ENCODE measurements at places on chromosomes 1 and 21.
A peak's percentile ranks its signal among the peaks of the same experiment; 100 is the strongest.

DNA sequence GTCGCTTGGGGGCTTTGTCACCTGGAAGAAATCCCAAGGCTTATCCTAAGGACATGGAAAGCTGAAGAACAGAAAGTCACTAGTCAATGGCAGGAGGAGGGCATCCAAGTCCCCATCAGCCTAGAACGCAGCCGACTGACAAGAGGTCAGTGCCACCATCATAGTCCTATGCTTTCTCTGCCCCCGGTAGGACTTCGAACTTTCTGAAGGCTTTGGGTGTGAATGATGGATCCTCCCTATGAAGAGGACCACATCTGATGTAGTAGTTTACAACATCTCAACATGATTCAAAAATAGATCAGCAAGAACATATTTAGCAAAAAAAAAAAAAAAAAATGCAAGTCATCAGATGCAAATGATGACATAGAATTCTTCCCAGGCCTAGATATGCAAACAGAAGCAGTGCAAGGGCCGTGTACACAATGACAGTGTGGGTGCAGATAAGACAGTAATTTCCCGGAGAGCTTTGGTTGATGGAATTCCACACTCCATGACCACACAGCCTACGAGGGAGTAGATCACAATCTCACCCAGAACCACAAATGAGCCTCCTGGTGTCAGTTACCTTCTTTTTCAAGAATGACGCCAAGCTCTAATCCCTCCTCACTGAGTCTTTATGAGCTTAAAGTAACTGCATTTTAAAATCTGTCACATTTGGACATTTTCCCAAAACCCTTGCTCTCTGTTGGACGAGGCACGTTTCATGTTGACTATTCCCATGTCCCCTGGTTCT is 88.2 kb downstream of the PSMG1 start:
- no peak for DNase-seq

DNA sequence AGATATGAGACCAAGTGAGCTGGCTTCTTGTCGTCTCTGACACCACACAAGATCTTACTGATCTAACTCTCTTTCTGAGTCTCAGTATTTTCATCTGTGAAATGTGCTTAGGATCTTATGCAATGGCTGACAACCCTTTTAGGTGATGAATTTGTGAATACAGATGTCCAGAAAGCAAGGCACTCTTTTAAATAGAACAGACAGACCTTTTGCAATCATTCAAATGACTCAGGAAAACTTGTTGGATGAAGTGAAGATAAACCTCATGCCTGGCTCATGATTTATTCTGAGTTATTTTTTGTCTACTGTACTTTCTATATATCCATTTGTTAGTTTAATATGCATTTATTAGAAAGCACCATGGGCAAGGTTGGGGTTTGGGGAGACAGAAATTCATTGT is 411.3 kb downstream of the PTPRU start:
- no peak for DNase-seq

DNA sequence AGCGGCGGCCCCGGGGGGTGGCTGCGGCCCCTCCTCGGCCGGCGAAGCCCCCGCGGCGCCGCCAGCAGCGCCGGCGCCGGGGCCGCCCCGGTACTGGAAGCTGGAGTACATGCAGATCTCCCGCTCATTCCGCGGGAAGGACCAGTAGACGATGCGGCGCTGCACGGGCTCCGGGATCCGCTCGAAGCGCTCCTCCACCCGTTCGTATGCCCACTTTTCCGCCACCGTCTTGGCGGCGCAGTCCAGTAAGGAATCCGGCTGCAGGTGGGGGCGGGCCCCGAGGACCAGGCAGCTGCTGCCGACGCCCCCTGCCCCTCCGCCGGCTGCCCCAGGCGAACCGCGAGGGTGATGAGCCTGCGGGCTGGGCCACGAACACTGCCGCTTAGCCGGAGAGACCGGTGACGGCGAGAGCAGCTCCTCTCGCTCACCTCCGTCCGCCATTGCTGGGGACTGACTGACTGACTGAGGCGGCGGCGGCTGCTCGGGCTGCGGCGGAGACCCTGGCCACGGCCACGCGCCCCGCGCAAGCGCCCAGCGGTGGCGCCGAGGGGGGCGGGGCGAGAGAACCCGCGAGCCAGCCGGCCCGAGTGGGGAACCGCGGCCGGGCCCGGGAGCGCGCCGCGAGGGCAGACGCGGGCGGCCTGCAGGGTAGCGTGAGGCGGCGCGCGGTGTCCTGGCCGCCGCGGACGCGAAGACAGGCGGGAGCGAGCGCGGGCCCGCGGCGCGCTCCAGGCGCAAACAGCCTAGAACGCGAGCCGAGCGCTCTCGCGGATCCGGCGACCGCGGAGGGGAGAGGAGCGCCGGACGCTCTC is at the start of gene ZSWIM5:
TSS of gene ZSWIM5 (minus strand) at position 696 of the 812 bp plus-strand sequence. CDS start at position 441, 255 bp downstream.
- DNase-seq, result peak; percentile 41

GRCh38 chr1:35475856-35476674 is 81.1 kb downstream of the KIAA0319L start:
- no peak for DNase-seq

DNA sequence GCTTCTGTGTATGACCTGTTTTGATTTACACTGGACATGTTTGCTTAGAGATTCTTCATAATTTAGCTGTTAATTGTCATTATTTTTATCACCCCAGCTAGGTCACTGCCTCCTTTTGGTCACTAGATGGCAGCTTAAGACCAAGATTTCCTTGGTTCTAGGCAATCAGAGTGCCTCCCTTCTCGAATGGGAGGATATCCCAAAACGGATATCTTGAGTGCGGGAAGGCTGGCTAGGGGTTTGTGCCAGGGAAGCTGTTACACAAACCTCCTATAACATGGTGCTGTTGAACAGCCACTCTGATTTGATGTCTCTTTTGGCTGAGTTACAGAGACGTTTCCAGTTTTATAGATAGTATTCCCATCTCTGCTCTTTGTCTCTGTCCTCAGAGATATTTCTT is 283.5 kb downstream of the S1PR1 start:
- peak; percentile 10 for DNase-seq

DNA sequence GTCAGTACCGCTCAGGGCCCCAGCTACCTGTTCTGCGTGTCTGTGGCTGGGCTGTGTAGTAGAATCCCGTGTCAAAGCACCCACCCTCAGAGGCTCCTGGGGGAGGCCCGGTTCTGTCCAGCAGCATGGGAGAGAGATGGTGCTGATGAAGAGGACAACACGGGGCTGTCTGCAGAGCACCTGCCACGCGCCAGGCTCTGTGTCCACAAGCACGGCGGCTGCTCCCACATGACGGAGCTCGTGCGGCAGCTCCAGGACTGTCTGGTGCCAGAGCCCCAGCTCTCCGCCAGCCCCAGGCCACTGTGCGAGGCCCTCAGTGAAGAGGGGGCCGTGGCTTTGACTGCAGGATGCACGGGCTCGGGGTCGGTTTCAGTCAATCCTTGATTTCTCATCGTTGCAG is 42.0 kb upstream of the TSPEAR start:
- no peak for DNase-seq

DNA sequence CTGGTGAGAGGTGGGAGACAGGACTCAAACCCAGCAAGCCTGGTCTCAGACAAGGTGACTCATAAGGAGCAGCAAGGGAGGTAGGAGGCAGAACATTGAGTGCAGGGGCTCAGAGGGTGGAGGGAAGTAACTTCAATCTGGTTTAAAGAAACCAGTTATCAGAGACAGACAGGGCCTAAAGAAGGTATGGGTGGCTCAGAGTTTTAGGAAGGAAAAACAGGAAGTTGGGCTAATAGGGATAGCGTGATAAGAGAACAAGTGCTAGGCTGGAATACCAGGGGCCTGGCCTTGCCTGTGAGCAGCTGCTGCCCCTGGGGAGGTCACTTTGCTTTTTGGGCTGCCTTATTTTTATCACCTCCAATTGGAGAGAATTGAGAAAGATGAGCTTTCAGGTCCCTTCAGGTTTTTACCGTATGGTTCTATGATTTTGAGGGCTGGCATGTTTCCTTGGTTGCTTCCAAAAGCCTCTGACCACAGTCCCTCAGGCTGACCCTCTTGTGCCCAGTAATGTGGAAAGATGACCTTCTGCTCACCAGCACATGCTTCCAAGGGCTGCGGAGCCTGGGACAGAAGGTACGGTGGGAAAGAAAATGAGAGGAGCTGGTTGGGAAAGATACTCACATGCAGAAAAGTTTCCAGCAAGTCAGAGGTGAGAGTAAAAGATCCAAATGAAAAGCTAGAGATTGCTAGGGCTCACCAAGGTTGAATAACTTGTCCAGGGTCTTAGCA is 77.0 kb downstream of the DDR2 start:
- no peak for DNase-seq
